Hematopoietic multipotent progenitor cell treated with erythropoietin and hydrocortisone succinate and interleukin-3 and kit ligand, for 4 days (in vitro differentiated cells): ENCODE measurements at places on chromosomes 4 and X.
A peak's percentile ranks its signal among the peaks of the same experiment; 100 is the strongest.

- no peak for DNase-seq
Measured at GRCh38 chrX:19954335-19955096, 36.3 kb downstream of the BCLAF3 start.

DNA sequence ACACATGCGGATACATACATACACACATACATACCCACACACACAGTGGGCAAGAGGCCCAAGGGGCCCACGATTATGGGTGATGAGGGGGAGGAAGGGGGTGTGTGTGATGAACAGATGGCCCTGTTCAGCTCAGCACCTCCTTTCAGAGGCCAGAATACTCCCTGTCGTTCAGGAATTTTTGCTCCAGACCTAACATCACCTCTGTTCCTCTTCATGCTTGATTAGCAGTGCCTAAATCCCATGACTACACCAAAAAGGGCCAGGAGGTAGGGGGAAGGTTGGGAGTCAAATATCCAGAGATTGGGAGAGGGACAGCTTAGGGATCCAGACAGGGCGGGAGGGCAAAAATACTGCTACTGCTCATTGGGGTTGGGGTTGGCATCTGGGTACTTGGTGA lies 42.7 kb downstream of the SMC1A start:
- DNase-seq = no peak

DNA sequence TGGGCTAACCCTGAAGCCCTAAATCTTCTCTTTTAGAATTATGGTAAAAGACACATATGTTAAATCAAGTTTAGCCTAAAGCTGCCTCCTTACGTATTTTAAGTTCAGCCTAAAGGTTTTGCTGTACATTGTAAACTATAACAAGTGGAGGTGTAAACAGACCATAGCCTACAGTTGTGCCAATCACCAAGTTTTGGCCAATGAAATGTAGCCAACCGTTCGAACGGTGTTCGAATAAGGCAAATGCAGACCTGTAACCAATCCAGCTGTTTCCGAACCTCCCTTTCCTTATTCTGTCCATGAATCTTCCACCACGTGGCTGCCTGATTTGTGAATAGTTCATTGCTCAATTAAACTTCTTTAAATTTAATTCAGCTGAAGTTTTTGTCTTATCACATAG lies 52.1 kb upstream of the TBC1D9 start:
- DNase-seq = no peak

DNA sequence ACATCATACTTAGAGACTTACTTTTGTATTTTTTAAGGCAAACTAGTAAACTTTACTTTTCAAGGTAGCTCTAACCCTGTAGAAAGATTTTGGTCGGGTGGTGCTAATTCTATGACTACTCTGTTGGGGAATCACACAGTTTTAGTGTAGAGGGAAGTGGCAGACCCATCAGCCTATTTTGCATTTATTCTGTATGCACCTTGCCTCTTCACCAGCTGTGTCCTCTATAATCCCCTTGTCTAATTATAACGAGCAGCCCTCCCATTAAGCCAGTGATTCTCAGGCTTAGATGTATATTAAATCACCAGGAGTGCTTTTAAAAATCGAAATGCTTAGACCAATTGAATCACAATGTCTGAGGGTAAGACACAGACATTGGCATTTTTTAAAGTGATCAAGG lies 78.1 kb downstream of the GALNT7 start:
- no peak for DNase-seq

GRCh38 chr4:76703676-76704075 lies 194.3 kb downstream of the SOWAHB start:
- DNase-seq = no peak

GRCh38 chr4:149884529-149885181 lies 69.0 kb upstream of the IQCM start:
- no peak for DNase-seq

DNA sequence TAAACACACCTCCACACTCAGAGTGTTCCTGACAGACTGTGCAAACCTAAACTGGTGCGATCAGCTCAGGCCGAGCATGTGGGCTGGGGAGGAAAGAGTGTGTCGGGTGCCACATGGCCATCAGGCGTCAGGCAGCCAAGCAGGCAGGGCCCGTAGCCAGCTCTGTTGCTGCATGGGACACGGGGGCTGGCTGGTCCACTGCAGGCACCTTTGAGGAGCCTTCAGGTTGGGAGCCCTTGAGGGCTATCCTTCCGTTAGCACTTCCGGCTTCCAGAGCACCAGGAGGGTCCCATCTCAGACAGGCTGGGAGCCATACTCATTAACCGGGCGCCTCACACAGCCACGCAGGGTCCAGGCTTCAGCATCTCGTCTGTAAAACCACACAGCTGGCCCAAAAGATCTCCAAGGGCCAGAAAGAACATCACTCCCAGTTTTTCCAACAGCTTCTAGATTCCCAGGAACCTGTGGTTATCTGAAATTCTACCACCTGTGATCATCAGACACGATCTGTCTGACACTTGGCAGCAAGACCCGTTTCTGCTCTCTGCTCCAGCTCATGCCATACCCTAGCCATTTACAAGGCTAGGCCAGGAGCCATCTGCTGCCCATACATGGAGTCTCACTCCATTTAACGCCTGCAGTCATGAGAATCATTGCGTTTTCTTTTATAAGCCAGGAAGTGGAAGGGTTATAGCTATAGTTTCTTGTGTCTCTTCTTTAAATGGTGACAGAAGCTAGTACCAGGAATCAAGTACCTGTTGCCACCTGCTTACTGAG lies 87.5 kb downstream of the NSUN7 start:
- peak; percentile 15 for DNase-seq

DNA sequence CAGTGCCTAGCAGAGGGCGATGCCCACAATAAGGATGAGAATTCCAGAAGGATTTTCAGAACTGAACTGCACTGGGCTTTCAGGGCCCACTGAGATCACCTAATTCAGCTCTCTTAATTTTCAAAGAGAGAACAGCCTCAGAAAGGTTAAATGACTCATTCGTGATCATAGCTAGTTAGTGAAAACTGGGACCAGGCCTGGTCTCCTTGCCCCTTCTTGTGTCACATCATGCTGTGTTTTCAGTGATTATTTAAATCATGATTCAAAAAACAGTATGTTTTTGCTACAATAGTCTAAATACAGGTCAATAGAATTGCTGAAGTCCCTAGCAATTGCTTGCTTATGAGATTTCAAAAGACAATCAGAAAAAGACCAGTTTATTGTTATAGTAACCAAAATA lies 136.4 kb upstream of the PLAC1 start:
- no peak for DNase-seq

GRCh38 chr4:8707045-8707781 lies 114.6 kb downstream of the CPZ start:
- no peak for DNase-seq

- no peak for DNase-seq
Measured at GRCh38 chr4:184420881-184421416, 53.4 kb downstream of the IRF2 start.

DNA sequence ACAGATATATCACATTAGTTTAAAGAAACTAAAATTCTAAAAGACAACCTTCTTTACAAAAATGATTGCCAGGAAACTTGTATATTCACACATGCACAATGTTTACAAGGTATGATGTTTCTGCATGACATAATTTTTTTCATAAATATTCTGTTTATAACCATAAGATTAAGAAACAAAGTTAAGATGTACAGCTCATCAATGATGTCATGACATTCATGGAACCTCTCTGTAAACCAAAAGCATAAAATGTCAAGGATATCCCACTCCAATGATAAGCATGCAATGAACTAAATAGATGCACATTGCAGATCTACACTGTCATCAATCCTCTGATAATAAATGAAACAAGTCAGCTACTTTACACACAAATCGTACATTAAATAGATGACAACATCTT lies 136.0 kb downstream of the MAB21L2 start:
- DNase-seq = no peak

- DNase-seq = peak; percentile 52
Measured at GRCh38 chr4:5710961-5711478, at the start of gene EVC. TSS of gene EVC (plus strand) at chr4:5711201. CDS start at chr4:5711381, 180 bp downstream.

GRCh38 chr4:154489558-154490233 lies 1.9 kb downstream of the DCHS2 start:
- no peak for DNase-seq

- DNase-seq = peak; percentile 72
Measured at GRCh38 chrX:135185795-135186443, 14.7 kb upstream of the CT55 start.

DNA sequence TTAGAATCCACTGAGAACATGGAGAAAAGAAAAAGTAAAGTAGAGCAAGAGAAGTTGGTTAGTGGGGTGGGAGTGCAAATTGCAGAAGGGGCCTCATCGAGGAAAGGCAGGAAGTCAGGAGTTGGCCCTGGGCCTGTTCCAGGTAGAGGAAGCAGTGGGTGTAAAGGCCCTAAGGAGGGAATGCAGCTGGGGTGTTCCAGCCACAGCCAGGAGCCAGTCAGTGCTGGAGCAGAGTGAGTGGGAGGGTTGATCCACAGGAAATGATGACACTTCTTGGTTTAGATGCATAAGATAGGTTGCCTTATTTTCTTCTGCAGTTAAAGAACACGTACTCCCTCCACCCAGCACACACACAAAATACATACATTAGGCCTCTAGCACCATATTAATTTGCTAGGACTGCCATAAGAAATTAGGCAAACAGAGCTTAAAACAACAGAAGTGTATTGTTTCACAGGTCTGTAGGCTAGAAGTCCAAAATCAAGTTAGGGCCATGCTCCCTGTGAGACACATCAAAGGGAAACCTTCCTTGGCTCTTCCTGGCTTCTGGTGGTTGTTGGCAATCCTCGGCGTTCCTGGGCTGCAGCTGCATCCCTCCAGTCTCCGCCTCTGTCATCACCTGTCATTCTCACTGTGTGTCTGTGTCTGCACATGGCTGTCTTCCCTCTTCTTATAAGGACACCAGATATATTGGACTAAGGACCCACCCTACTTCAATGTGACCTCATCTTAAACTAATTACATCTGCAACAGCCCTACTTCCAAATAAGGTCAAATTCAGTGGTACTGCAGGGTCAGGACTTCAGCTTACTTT lies 205.9 kb downstream of the AASDH start:
- peak; percentile 84 for DNase-seq

- DNase-seq = no peak
Measured at GRCh38 chr4:86957215-86957614, 22.4 kb downstream of the AFF1 start.

DNA sequence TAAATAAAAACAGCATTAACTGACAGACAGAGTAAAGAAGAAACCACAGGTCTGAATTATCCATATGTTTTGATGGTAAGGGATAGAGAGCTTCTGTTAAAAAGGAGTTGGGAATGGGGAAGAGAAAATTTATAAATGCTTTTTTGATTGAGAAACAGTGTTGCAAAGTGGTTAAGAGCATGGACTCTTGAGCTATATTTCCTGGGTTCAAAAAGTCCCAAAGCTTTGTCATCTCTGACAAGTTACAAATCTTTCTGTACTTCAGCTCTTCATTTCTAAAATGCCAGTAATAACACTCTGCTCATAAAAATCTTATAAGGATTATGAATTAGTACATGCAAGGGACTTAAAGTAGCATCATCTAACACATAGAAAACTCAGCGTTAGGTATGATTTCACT lies 62.2 kb downstream of the N4BP2 start:
- no peak for DNase-seq

DNA sequence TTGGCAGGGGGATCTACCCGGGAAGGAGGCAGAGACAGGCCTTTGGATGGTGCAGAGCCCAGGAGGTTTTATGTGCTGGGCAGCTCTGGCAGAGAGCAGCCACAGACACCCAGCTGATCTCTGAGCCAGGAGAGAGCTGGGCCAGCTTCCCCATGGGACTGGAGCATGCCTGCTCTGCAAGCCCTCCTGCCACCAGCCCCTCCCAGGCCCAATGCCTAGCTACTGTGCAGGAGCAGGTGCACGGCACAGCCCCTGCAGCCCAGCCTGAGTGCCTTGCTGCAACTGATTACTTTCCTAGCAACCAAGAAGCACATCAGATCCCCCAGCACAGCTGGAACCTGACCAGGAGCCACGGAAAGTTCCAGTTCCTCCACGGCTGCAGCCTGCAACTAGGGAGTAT lies 57.8 kb upstream of the BEND2 start:
- no peak for DNase-seq

DNA sequence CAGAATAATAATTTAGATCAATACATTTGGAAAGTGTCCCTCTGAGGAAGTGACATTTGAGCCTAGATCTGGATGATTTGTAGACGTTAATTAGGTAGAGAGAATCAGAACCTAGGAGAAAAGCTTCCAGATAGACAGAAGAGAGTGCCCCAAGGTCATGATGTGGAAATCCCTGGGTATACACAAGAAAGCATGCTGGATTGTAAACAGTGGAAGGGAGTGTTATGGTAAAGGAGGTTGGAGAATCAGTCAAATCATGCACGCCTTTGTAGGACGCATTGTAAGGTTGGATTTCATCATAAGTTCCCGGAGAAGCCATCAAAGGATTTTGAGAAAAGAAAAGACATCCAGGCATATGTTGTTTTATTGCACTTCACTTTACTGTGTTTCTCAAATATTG lies 156.3 kb downstream of the PARM1 start:
- no peak for DNase-seq

DNA sequence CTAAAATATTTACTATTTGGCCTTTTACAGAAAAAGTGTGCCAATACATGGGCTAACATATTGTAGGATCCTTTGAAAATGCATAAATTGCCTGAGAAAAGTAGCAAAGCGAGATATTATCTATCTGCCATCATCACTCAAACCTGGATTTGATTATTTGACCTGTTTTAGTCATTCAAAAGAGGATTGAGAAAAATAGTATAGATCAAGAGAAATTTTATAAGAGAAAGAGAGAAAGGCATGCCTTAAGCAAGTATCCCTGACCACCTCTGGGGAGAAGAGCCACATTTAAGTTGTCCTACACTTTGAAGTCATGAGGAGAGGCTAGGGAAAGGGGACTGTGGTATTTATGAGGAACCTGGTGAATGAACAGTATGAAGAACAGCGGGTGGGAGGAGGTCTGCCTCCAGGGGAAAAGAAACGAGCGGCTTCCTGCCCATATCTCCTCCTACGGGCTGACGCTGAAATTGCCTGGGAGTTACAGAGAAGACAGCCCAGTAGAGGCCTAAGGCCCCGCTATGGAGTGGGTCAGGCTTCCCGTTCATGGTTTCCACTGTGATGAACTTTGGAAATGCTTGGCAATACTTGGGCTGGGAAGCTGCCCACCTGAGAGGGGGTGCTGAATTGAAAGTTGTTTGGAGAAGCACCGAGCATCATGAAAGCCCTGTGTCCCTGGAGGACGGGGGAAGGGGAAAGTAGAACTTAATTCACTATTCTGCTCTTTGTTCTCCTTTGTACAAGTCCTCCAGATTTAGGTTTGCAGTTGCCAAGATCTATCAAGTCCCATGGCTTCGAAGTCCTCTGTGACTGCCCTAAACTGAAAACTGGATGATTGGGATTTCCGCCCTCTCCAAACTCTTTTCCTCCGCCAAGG lies 106.9 kb upstream of the ACSL4 start:
- DNase-seq = peak; percentile 77

GRCh38 chr4:152540293-152540674 lies 4.4 kb upstream of the FBXW7 start:
- DNase-seq = no peak

- no peak for DNase-seq
Measured at GRCh38 chr4:185598846-185599552, 63.7 kb upstream of the PDLIM3 start.

DNA sequence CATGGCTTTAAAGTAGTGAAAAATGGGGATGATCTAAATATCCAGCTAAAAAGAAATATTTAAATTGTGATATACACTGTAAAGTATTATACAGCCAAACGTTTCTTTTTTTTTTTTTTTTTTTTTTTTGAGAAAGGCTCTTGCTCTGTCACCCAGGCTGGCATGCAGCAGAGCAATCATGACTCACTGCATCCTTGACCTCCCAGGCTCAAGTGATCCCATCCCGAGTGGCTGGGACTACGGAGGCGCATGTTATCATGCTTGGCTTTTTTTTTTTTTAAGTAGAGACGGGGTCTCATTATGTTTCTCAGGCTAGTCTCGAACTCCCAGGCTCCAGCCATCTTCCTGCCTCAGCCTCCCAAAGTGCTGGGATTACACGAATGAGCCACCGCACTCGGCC lies 17.1 kb downstream of the SMIM14 start:
- no peak for DNase-seq
